ENCODE measurements at places on chromosomes 1 and 21.

GRCh38 chr1:216457356-216457755 is 34.1 kb upstream of the USH2A start:
- no peak for DNase-seq

DNA sequence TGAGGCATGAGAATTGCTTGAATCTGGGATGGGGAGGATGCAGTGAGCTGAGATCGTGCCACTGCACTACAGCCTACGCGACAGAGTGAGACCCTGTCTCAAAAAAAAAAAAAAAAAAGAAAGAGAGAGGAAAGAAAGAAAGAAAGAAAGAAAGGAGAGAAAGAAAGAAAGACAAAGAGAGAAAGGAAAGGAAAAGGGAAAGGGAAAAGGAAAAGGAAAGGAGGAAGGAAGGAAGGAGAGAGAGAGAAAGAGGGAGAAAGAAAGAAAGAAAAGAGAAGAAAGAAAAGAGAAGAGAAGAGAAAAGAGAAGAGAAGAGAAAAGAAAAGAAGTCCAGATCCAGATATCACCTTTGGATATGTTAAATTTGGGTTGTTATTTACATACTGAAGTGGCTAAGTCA is 106.0 kb downstream of the DPYD start:
- DNase-seq, result no peak

- no peak for DNase-seq
Observed at GRCh38 chr1:156248323-156248683, 447 bp upstream of the PAQR6 start.

DNA sequence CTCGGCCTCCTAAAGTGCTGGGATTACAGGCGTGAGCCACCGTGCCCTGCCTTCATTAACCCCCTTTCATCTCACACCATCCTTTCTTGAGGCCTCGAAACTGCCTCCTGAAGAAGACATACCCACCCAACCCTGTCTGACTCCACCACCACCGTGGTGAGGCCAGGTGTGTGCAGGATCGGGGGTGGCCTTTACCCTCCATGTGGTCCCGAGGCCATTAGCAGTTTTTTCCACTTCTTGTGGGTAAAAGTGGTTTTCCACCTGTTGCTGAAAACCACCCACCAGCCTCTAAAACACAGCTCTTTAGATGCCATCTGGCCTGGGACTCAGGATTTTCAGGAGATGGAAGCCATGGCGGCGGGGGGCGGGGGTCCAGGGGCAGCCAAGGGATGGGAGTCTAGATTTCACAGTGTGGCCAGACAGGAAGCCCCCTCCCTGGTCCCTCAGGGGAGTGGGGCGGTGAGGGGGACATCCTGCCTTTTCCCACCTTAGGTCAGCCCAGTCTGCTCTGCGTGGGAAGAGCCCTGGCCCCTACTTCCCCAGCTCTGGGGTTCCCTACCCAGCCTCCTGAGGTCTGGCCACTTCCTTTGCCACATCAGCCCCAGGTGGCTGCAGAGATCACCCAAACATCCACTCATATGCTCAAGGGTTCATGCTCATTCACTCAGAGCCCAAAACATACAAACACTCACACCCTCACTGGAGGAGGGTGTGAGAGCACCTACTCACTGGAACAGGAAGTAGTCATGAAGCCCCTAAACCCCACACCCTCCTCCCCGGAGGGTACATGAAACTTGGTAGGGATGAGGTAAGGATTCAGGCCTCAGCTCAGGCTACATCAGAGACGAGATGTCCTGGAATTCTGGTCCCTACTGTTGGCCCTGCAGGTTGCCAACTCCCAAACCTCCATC is 2.3 kb downstream of the FGR start:
- no peak for DNase-seq

- no peak for DNase-seq
Observed at GRCh38 chr1:148263906-148264255, 111.8 kb upstream of the NBPF11 start.

- DNase-seq, result no peak
Observed at GRCh38 chr1:207981976-207982375, 71.1 kb upstream of the CD34 start.

- DNase-seq, result no peak
Observed at GRCh38 chr21:29470397-29470796, 171.7 kb downstream of the BACH1 start.

DNA sequence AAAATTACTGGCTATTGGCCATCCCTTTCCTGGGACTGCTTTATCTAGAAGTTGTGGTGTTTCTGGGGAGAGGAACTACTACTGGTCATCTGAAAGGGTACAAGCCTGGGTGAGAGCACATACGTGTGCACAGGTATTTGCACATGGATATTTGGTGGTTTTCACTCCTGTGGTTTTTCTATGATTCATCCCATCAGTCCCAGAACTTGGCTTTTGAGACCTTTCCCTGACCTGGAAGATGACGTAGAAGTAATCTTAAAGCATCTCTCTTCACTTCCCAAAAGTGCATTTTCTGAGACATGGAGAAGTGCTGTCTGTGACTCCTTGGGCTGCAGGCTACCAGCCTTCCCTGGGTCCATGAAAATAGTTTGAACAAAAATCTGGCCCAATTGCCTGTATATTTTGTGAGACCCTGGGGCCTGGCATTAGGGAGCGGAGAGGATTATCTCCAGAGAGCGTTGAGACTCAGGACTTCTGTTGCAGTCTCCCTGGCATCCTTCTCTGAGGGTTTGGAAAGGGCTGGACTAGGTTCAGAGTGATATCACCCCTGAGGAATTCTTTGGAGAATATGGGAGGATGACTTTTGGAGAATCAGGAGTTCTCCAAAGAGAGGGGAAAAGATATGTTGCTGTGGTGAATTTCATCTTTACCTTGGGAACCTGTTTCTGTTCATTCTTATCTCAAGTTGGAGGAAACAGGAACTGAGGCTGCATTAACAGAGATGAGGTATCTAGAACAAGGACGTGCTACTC is 130.8 kb downstream of the NOS1AP start:
- no peak for DNase-seq

GRCh38 chr21:45864436-45864835 is 117.1 kb upstream of the COL6A1 start:
- no peak for DNase-seq

DNA sequence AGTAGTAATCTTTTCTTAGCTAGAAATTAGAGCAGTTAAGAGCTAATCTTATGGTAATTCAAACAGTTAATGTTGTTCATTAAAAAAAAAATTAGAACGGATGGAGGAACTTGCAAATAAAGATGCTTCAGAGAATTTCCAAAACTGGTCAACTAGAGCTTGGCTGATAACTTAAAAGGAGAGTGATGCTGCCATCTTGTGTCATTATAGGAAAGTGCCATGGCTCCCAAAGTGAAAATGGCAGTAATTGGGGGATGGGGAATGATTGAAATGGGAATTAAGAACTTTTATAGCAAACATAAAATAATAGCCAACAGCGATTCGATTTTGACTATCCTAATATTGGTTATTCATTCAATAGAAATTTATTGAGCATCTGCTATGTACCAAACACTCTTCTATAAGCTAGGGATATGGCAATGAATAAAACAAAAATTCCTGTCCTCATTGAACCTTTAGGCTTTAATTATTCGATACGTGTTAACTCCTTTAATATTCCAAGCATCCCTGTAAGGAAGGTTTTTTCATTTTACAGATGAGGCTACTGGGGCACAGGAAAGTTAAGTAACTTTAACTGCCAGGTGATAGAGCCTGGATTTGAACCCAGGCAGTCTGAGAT is 5.7 kb upstream of the PLPP3 start:
- no peak for DNase-seq

DNA sequence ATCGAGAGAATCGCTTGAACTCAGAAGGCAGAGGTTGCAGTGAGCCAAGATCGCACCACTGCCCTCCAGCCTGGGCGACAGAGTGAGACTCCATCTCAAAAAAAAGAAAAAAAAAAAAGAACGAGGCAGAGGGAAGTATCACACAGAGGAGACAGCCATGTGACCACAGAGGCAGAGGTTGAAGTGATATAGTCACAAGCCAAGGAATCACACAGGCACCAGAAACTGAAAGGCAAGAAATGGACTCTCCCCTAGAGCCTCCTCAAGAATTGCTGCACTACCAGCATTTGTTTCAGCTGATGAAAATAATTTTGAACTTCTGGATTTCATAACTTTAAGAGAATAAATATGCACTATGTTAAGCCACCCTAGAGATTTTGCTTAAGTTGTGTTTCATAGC is 459.6 kb downstream of the PTPRC start:
- no peak for DNase-seq

DNA sequence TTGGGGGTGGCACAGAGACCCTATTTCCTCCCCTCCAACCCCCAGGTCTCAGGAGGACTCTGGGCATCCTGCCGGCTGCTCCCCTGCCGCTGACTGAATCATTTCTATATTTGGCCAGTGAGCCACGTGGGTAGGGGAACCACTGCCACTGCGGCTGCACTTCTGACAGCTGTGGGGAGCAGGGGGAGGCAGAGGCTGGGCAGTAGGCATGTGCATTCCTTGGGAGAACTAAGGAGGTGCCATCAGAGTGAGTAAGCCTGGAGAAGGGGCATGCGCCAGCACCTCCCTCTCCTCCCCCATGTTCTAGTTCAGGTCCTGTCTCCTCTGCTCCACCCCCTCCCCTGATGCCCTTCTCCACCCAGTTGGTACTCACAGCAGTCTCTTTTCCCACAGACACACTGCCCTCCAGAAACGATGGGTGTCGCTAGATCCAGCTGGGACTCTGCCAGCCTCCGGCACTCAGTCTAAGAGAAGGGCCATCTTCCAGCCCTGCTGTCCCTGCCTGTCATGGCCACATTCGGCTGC is 12.0 kb downstream of the PPFIA4 start:
- DNase-seq, result no peak

DNA sequence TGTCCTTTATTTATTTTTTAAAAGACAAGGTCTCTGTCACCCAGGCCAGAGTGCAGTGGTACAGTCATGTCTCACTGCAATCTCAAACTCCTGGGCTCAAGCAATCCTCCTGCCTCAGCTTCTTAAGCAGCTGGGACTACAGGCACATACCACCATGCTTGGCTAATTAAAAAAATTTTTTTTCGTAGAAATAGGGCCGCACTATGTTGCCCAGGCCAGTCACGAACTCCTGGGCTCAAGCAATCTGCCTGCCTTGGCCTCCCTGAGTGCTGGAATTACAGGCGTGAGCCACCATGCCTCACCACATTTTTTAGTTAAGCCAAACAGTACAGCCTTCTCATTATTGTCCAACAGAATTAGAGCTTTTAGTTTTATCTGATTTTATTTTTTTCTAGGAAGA is 7.4 kb upstream of the ADAR start:
- no peak for DNase-seq

GRCh38 chr1:3246251-3246650 is 177.2 kb downstream of the PRDM16 start:
- no peak for DNase-seq

- DNase-seq, result no peak
Observed at GRCh38 chr1:200873671-200874397, 1.1 kb downstream of the GPR25 start.

DNA sequence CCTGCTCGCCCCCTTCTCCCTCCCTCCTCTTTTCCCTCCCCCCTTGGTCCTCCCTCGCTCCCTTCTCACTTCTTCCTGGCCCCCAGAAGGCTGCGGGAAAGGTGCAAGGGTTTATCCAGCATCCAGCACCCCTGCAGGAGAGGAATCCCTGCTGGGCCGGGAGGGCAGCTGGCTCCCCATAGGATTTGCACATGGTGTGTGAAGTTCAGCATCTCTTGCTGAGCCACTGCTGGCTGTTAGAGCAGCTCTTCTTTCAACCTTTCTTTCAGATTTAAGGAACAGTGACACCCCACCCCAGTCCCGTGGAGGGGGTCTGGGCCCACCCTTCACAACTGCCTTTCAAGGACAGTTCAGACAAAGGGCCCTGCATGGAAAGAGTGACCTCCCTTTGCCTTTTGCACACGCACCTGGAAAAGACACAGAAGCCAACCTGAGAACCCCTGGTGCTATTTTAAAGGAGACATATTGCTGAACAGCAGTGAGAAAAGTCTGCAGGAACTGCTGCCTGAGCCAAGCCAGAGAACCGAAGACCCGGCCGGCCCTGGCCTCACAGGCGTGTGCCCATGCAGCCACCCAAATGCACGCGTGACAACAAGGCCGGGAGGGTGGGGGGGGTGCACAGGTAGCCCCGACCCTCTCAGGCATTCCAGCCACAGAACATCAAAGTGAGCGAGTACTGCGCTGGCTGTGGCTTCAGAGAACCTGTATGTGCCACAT is 66.6 kb downstream of the SLC37A1 start:
- no peak for DNase-seq
